CD4-positive, alpha-beta T cell treated with Interleukin-6 at 100 ng/mL for 8 hours (primary cell): ENCODE measurements at places on chromosomes 13 and 19.

GRCh38 chr19:35316560-35316959 lies 12.4 kb upstream of the CD22 start:
- no peak for DNase-seq

- no peak for DNase-seq
Measured at GRCh38 chr13:40676007-40676406, 9.6 kb upstream of the FOXO1 start.

DNA sequence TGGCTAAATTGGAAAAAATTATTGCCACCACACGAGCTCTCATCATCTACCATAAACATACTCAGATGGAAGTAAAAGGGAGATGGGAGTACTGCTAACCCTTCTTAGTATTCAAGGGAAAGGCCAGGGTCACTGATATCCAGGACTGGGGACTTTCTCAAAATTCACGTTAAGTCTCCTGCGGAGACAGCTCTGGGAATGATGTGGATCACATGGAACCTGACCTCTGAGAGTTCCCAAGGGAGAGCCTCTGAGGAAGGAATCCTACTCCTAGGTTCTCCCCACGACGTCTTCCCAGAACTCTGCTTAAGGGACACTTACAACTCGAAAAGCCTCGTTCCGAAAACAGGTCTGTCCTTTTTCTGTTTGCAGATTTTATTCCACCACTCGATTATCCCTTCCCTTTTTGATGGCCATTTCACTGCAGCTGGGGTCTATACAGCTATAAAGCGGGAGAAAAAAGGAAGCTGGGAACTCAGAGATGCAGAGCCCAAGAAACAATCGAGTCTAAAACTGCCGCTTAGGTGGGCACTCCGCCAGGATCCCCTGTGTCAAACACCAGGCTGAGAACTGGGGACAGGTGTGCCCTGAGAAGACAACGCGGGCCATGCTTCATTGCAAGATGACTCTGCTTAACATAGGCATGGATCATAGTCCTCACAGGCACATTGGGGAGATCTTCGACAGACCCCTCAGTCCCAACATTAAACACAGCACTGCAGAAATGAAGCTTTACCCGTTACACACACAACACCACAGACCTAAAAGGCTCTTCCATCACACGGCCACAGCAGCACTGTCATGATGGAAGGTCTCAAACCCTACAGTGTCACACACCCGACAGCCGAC lies 823 bp upstream of the ZNF567 start:
- no peak for DNase-seq

DNA sequence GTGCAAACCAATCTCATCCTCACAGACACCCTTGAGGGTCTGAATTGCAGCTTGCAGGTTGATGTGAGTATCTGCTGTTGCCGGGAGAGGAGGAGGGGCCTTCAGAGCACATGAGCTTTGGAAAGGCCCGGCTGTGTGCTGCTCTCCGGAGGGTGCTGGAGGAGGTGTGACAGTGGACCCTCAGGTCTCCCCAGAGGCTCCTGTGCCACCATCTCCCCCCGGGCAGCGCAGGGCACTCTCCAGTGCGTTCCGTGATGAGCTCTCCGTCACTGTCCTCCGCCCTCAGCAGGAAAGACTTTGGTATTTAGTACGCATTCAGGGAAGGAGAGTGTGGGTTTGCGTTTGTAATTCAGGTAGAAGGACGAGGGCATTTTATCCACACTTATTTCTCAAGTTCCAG lies 20.0 kb downstream of the LAMP1 start:
- no peak for DNase-seq

DNA sequence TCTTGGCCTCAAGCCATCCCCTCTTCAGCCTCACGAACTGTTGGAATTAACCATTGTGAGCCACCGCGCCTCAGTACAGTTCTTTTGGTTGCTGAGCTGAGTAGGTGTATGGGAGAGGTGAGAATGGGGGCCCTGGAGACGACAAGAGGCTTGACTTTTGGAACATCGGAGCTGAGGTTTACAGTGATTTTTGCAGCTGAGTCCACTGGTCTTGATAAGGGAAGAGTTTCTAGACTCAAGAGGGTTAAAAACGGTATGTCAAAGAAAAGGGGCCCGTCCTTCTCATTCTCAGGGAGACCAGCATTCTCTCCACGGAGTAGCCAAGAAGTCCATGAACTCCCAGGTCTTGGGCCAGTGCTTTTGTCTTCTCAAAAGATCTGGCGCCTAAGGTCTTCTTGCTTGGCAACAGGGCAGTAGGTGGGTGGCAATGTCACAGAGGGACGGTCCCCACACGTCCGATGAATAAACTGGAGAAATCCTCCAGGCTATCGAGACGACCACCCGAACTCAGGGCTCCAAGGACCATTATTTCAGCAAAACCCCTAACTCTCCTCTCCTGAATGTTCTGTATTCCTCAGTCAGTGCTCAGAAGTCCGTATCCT lies 6.4 kb upstream of the QTRT1 start:
- no peak for DNase-seq

GRCh38 chr19:49355909-49356353 lies 6.3 kb downstream of the TEAD2 start:
- DNase-seq, result no peak

DNA sequence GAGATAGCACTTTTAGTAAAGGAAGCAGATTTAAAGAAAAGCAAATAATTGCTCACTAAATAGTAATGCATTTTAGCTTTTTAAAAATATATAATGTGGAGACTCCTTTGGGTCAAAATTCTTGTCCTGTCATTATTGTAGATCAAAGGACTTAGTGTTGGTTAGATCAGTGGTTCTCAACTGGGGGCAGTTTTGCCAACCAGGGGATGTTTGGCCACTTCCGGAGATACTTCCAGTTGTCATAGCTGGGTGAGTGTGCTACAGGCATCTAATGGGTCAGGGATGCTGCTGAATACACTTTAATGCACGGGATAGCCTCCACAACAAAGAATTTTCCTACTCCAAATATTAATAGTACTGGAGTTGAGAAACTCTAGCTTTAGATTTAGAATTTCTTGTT lies 126.8 kb downstream of the LMO7 start:
- DNase-seq, result no peak

GRCh38 chr13:85543144-85543543 lies 256.1 kb downstream of the SLITRK6 start:
- DNase-seq, result no peak

- peak; percentile 73 for DNase-seq
Measured at GRCh38 chr19:48970923-48971395, 5.8 kb downstream of the FTL start.

- no peak for DNase-seq
Measured at GRCh38 chr19:39737891-39738290, at the start of gene CLC. Gene CLC, minus strand, starts transcription at chr19:39738029. Its CDS starts 77 bp downstream, at chr19:39737952.

DNA sequence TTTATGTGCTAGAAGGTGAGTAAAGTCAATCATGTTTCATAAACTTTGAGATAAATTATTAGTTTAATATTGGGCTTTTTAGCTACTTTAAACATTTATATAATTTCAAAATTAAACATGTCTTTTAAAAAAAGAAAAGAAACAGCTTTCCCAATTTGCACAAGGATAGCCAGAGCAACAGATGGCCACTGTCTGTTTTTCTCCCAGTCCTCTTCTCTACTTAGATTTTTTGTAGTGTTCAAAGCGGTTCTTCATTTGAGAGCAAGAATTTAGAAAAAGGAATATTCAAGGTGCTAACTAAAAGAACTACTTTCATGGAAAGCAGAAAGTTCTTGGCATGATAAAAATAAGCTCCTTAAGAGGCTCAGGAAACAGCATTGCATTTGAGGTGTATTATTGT lies 128.3 kb upstream of the MIR17HG start:
- DNase-seq, result no peak

GRCh38 chr13:110687736-110688135 lies 18.2 kb downstream of the CARS2 start:
- DNase-seq, result no peak

DNA sequence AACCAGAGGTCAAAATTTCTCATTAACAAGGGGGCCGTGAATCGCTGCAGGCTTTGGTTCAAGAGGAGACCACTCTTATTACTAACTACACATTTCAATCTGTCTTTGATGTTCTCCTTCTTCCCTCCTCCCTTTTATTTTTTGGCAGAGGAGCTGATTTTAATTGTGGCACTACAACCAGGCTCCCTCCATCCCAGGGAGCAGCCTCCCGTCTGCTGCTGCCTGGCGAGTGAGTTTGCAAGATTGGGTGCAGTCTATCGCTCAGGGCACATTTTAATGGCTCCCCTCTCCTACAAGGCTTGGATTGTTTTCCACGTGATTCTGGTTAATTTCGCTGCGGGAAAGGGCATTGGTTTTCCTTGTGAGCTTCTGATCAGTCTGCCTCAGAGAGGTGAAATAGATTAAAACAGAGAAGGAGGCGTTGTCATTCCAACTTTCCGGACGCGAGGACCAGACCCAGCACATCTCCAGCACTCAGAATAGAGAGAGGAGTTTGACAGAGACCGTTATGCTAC lies 81.4 kb downstream of the KCTD15 start:
- DNase-seq, result no peak

- DNase-seq, result peak; percentile 14
Measured at GRCh38 chr13:42047561-42048341, 697 bp upstream of the DGKH start.

DNA sequence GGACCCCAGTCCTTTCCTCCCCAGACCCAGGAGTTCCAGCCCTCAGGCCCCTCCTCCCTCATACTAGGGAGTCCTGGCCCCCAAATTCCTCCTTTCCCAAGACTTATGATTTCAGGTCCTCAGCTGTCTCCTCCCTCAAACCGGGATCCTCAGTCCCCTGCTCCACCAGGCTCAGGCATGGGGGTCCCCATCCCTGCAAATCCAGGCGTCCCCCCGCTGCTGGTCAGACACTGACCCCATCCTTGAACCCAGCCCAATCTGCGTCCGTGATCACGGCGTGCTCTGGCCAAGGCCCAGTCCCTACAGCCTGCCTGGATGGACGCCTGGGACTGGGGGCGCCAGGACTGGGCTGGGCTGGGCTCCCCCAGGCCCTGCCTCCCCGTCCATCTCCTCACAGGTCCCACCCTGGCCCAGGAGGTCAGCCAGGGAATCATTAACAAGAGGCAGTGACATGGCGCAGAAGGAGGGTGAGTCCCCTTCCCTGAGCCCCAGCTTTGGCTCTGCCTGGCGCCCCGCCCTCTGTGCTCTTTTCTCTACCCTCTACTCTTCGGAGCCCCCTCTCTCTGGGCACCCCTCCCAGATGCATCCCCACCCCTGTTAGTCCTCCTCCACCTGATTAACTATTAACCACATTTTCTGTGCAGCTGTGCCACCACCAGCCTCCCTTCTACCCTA lies 672 bp downstream of the HPN start:
- no peak for DNase-seq

GRCh38 chr13:32059511-32059984 lies 28.0 kb downstream of the FRY start:
- no peak for DNase-seq

DNA sequence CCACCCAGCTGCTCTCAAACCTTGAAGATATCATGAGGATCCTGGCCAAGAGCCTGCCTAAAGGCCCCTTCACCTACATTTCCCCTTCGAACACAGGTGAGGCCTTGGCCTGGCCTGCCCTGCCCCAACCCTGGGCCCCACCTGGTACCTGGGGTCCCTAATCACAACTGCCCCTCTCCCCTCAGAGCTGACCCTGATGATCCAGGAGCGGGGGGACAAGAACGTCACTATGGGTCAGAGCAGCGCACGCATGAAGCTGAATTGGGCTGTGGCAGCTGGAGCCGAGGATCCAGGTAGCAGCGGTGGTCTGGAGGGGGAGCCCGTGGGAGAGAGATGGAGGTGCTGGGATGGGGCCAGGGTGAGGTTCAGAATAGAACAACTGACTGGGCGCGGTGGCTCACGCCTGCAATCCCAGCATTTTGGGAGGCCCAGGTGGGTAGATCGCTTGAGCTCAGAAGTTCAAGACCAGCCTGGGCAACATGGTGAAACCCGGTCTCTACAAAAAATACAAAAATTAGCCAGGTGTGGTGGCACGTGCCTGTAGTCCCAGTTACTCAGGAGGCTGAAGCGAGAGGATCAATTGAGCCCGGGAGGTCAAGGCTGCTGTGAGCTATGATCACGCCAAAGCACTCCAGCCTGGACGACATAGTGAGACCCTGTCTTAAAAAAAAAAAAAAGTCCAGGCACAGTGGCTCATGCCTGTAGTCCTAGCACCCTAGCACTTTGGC lies 17.5 kb downstream of the DDX39A start:
- DNase-seq, result no peak

DNA sequence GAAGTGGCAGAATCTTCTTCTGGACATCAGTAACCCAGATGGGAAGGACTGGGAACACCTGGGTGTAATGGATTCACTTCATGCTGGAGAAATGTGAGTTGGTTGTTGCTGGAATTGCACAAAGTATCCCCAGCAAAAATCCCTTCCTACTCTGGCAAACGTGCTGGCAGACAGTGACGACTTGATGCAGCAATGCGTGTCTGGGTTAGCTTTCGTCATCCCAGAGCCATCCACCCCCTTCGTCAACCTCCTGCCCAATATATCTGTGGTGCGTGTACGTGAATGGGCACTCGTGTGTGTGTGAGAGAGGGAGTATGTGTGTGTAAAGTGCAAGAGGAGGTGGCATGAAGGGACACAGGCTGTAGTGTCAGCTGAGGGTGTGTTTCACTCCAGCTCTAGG lies 70.9 kb downstream of the TM9SF2 start:
- DNase-seq, result no peak
